ENCODE measurements at places on chromosomes 4 and X.

DNA sequence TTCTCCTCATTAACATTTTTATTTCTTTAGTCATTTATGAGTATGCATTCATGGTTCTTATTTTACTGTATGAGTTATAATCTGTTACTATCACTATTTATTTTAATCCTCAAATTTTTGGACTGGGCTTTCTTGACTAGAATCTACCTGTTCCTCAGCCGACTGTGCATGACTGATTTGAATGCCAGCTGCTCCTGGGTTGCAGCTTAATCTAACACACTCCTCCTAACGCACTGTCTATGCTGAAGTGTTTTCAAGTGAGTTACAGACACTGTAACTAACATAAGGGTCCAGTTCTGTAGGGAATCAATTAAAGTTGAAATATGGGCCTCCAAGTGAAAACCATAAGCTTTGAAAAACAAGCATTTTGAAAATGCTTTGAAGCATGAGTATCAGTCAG, 137.4 kb upstream of the ARSJ start:
- no peak for DNase-seq

DNA sequence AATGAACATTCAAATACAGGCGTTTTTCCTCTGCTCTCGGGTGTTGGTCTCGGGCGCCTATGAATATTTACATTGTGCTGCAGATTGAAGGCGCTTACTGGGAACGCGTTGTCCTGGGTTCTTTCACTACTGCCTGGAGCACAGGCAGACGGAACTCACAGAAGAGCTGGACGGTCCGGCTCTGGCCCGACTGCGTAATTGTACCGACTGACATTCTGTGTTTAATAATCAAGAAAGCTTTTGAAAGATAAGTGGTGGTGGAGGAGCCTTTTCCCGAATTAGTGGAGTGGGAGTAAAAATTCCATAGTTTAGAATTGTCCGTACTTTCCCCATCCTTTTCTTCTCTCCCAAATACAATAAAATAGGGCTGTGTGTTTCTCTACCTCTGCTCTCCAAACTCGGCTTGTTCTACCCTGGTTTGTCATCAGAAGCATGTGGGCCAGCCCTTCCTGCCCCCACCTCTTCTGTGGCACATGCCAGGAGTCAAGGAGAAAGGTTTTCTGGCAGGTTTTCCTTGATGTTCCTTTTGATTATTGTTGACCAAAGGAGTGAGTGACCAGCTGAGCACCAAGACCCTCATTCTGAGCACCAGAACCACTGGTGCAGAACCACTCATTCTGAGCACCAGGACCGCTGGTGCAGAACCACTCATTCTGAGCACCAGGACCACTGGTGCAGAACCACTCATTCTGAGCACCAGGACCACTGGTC, 2.3 kb downstream of the FHDC1 start:
- no peak for DNase-seq

DNA sequence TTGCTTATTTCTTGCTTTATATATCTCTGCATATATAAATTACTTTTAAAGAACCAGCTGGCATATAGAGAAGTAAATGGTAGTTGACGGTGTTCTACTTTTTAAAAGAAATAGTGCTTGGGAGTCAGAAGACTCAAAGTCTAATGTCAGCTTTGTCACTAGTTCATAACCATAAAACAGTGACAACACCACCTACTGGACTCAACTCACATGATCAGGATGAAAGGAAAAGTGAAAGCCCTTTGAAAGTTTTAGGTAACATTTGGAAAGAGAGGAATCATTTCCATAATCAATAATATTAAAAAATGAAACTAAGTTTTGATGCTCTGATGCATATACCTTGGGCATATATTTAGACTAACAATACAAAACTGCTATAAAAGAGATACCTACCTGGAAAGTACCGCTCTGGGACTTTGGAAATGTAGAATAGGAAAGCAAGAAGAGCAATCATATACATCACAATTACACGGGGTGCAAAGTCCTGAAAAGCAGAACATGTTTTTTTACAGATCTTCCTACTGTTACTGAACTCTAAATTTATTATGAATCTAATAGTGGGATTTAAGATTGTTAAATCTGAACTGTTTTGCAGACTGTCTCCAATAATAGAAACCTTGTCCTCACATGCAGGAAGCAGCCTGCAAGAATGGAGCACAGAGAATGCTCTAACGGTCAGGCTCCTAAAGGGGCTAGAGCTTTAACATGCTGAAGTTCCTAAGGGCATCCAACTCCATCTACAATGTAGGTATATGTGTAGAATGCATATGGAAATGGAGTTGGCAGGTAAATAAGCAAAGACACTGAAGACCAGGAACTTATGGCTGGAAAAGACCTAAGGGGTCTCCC, 15.6 kb downstream of the PAQR3 start:
- no peak for DNase-seq

DNA sequence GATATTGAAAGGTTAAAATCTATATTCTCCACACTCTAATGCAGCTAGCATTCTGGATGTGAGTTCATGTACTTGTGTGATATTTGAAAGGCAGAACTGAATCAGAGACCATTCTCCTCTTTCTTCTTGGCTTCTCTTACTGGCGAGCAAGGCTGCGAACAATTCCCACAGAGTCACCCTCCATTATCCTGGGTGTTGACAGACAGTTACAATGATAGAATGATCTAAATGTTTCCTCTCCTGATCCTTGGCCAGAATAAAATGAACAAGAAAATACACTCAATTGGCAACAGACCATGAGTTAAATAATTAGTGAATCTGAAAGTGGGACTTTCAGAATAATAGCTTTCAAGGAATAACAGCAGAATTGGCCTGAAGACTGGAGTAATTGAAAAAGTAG, 342.8 kb downstream of the RAPGEF2 start:
- no peak for DNase-seq

DNA sequence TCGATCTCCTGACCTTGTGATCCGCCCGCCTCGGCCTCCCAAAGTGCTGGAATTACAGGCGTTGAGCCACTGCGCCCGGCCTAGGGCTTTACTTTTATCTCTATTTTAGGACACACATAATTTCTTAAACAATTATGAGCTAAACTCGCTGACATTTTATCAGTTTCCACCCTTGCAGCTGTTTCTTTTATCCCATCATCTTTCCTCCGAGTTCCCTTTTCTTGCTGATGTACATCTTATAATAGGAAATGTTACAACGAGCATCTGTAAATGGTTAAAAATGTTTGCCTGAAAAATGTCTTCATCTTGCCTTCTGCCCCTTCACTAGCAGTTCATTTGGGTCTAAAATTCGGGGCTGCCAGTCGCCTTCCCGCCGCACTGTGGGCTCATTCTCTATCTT, 41.2 kb downstream of the ZFYVE28 start:
- no peak for DNase-seq

DNA sequence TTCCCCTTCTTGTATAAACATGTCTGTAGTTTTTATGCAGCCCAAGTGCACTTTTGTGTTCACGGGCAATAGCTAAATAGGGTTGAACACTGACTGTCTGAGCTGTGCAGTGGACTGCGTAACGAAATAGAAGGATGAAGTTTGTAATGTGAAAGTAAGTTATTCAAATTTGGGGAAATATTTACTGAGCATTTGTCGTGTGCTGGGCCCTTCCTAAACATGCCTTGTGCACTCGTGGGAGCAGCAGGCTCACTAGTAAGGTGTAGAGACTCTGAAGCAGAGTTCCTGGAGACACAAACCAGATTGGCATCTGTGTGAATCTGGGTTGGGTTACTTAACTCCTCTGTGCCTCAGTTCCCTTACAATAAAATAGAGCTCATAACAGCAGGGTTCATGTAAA, 51.7 kb upstream of the C1QTNF7 start:
- no peak for DNase-seq

DNA sequence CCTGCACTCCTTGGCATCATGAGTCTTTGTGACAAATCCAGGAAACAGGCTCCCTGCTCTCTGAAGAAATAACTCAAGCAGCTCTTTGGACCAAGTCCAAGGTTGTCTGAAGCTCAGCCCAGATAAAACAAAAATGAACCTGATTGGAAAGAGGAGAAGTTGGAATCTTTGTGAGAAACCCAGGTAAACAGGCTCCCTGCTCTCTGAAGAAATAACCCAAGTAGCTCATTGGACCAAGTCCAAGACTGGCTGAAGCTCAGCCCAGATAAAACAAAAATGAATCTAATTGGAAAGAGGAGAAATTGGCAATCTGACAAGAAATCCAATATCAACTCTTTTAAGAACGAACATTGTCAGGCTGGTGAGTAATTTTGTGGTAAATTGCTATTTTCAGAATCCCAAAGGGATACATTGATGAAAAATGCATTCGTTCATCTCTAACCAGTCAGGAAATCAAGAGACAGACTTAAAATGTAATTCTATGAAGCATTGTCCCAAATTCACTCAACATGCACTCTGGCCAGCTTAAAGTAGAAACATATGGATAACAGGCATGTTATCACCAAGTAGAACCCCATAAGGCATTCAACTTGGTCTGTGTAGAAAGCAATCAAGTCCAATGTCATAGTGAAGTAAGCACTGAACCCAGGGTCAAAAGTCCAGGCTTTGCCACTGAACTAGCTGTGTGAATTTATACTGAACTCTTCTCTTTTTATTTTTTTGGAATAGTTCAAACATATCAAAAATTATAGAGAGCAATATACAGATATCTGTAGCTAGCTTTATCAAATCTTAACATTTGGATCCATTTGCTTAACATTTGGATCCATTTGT, 16.8 kb upstream of the NFXL1 start:
- no peak for DNase-seq

- DNase-seq: no peak
Observed at GRCh38 chr4:47839259-47839658, 1.4 kb upstream of the CORIN start.

DNA sequence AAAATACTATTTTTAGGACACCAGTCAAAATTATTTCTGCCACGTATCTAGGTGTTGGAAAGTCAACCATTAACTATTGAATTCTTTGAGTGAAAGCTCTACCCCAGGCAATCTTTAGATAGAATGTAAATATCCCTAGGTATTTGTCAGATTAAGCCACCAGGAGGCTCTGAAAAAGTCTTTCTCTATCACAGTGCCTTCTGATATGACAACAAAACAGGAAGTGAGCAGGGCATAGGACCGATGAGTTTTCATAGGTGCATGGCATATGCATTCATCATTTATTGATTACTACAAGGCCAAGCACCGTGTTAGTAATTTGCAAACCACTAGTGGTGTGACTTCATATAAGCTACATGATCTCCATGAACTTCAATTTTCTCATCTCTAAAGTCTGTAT, 333.6 kb upstream of the F9 start:
- DNase-seq: no peak

- DNase-seq: no peak
Observed at GRCh38 chr4:61220556-61220955, 20.4 kb downstream of the ADGRL3 start.

All from stimulated activated CD8-positive, alpha-beta memory T cell treated with anti-CD3 and anti-CD28 coated beads, Interleukin-15, amount 100 ng/mL, for 1 hour (primary cell).